Activated T-helper 1 cell treated with anti-CD3 and anti-CD28 coated beads, Interleukin-2, amount 50 U/mL, for 16 hours (primary cell): ENCODE measurements at places on chromosomes 4 and X.

GRCh38 chrX:69027181-69028005 is 137.9 kb downstream of the PJA1 start:
- DNase-seq = no peak

DNA sequence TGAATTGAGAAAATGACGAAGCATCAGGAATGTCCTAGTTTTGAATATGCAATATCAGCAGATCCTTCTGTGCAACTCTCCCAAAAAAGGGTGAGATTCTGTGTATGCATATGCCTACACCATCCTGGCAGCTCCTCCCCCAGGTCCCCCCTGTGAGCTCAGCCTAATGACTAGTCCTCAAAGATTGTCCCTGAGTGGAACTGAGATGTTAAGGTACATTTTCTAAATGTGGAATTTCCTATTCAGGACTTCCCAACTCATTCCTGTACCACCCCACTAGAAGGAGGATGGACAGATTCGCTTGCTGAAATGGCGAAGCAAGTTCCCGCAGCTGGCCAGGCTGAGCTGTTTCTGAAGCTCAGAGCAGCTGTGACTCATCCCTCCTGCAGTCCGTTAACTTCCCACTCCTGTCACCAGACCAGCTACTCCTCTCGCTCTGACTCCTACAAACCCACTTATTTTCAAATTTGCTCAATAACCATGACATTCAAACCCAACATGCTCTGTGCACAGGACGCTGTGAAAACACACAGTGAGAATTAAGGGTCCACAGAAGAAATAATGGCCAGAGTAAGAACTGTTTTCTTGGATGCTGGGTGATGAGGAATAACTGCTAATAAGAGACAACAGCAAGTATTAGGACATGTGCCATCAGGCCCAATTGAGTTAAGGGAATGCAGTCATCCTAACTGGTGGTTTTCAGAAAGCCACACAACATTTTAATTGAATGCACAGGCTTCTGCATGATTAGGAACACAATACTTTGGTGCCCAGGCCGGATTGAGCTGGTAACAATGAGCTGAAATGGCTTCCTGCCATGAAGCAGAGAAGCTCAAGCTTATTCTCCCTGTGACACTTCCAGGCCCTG is 40.0 kb upstream of the IRF2 start:
- DNase-seq = peak; percentile 38

DNA sequence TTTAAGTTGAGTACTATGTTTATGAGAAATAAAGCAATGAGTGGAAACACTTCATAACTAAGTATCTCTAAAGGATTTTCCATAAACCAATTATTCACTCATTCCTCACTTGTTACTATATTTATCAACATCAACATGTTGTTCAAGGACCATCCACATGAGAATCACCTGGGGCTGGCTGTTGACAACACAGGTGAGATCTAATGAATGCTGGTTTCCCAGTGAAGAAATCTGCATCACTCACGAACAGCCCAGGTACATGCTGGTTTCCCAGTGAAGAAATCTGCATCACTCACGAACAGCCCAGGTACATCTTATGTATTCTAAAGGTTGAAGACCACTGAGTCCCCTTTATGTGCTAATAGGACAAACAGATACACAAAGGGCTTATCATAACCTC is 32.5 kb downstream of the TSPAN5 start:
- no peak for DNase-seq

DNA sequence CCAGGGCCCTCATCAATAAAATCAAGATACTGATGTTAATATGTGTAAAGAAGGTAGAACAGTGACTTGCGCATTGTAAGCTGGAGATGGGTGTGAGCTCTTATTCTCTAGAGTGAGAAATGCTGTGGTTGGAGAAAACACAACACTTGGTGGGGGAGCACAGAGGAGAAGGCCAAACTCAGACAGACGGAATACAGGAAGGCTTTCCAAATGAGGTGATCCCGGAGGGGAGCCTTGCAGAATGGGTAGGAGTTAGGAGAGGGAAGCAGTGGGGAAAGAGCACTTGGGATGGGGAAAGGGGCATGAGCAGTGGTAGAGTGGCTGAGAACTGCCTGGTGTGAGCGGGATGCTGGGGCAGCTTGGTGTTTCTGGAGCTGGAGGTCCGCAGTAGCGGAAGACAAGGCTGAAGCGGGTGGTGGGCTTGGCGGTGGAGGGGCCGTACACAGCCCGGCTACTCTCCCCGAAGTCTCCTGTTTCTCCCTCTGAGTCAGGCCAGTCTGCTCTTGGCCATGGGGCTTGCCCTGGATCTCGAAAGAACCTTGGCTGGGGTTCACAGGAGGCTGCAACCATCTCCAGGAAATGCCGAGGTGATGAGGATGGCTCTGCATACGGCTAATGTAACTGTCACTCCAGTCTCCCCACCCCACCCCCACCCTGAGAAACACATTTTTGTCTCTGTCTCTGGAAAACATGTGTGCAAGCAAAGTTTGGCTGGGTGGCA is 11.3 kb upstream of the PLAC1 start:
- DNase-seq = no peak

DNA sequence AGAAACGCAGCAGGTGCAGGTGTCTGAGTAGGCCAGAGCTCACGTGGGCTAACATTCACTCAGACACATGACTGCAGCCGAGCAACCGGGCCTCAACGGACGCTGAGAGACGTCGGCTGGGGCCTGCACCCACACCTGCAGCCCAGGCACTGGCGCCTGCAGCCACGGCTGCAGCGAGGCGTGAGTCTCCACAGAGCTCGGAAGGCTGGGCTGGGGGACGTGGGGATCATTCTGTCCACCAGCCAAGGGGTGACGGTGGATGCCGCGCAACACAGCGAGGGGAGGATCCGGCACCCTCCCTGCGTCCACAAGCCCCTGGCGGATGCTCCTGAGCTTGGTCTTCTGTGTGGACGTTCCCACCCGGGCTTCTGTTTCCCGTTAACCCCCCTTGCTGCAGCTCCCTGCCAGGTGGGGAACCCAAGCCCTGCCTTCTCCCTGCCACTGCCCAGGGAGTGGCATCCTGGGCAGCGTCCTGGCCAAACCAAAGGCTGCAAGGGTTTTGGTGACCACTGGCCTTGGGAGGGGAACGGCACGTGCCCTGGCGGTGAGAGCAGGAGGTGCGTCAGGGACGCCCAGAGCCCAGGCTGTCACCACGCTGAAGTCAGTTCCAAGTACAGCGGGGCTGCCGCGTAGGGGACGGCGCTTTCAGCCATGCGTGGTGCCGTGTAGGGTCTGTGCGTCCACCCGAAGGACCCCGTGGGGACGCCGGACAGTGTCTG is 16.3 kb downstream of the PPP2R3B start:
- no peak for DNase-seq
